GM23248 (cell line): ENCODE measurements at places on chromosomes 12 and 14. TPM values are rescaled to one million over a fixed set of nuclear protein-coding genes. Genes with fewer than 3 reads are reported as not detected.
A peak's percentile ranks its signal among the peaks of the same experiment; 100 is the strongest.

Gene PLA2G1B
- total RNA-seq, result not detected in 2 replicates

DNA sequence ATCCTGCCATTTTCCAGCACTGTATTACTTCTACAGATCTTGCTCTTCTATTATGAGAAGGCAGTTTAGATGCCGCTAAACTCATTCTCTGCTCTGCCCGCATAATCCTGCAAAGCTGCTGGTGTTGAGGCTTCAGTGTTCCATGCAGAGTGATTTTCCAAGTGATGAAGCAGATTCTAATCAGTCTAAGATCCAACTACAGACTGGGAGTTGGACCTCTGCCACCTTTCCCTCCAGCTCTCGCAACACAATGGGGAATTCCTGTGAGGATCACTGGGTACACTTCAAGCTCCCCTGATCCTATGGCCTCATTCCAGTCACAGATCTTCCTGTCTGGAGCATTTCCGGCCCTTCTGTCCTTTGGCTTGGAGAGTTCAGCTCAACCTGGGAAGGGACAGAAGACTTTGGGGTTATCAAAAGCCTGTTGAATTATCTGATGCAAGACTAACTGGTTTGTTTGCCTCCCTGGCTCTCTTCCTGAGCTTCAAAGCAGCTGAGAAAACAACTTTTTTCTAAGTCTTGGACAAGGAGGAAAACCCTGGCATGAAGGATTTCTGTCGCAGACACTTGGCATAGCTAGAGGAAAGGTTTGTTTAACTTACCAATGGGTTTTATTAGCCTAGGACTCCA is 333.9 kb downstream of the ZFP36L1 start:
- H3K27me3 ChIP-seq, result no peaks in the 10 kb centered on the region
- H3K36me3 ChIP-seq, result no peaks in the 10 kb centered on the region
- H3K27ac ChIP-seq, result peak overlapping the region; percentile 49
- peak; percentile 67 for DNase-seq
- H3K4me3 ChIP-seq, result no peak overlapping the region; the same call in 1 of the 2 replicates
- H3K4me1 ChIP-seq, result peaks cover 26% of the 10 kb centered on the region

- H3K4me3 ChIP-seq, result no peak overlapping the region
- no peak overlapping the region for H3K27ac ChIP-seq
- 0 out of 2 replicates have a peak, but pooled peaks cover under 1% of the 10 kb centered on the region for H3K4me1 ChIP-seq
- no peak for DNase-seq
- no peaks in the 10 kb centered on the region for H3K36me3 ChIP-seq
Observed at GRCh38 chr12:110248096-110248447, 33.0 kb upstream of the ATP2A2 start.

DNA sequence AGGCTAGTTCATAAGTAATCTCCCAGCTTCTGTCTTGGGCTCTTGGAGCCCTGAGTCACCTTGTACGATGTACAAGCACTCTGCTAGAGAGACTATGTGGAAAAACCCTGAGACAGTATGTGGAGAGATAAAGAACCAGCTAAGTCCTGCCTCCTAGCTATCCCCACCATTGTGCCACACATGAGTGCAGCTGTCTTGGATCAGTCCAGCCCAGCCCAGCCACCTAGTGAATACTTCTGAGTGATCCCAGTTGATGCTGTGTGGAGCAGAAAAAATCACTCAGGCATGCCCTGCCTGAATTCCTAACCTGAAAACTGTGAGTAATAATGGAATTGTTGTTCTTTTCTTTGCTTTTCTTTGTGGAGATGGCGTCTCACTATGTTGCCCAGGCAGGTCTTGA is 5.1 kb upstream of the SERPINA6 start:
- H3K36me3 ChIP-seq, result no peaks in the 10 kb centered on the region
- no peak overlapping the region for H3K27ac ChIP-seq
